IMR-90 (cell line): ENCODE measurements at places on chromosomes 1 and 21. TPM values are rescaled to one million over a fixed set of nuclear protein-coding genes. Genes with fewer than 3 reads are reported as not detected.

GRCh38 chr21:32770871-32771523 is 558 bp downstream of the PAXBP1 start:
- DNase-seq, result peak; percentile 56
- H3K4me1 ChIP-seq, result no peaks in the 10 kb centered on the region
- peak overlapping the region; percentile 88 for H3K27ac ChIP-seq

DNA sequence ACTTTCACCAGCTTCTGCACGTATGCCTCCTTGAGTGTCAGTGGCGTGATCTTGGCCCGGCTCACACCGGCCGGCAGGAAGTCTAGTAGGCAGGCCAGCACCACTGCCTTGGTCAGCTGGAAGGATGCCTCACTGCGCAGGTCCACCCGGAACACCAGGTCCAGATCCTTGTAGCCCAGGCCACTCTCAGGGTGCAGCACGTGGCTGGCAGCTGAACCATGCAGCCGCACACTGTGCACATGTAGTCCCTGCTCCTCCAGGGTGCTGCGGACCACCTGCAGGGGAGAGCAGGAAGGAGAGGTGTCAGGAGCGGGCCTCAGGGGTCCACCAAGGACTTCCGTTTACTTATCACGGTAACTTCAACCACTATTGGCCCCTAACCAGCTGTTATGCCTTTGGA is 6.0 kb downstream of the TENT5B start:
- peaks cover 43% of the 10 kb centered on the region for H3K4me1 ChIP-seq
- no peak for DNase-seq
- peaks cover 3% of the 10 kb centered on the region; the same call in 1 of the 2 replicates for H3K36me3 ChIP-seq
- H3K27ac ChIP-seq, result no peak overlapping the region

GRCh38 chr1:46166521-46167462 is 8.1 kb upstream of the TSPAN1 start:
- H3K4me1 ChIP-seq, result no peaks in the 10 kb centered on the region
- peaks cover 34% of the 10 kb centered on the region for H3K27me3 ChIP-seq
- H3K4me3 ChIP-seq, result peak overlapping the region; percentile 38
- no peak overlapping the region for H3K27ac ChIP-seq

DNA sequence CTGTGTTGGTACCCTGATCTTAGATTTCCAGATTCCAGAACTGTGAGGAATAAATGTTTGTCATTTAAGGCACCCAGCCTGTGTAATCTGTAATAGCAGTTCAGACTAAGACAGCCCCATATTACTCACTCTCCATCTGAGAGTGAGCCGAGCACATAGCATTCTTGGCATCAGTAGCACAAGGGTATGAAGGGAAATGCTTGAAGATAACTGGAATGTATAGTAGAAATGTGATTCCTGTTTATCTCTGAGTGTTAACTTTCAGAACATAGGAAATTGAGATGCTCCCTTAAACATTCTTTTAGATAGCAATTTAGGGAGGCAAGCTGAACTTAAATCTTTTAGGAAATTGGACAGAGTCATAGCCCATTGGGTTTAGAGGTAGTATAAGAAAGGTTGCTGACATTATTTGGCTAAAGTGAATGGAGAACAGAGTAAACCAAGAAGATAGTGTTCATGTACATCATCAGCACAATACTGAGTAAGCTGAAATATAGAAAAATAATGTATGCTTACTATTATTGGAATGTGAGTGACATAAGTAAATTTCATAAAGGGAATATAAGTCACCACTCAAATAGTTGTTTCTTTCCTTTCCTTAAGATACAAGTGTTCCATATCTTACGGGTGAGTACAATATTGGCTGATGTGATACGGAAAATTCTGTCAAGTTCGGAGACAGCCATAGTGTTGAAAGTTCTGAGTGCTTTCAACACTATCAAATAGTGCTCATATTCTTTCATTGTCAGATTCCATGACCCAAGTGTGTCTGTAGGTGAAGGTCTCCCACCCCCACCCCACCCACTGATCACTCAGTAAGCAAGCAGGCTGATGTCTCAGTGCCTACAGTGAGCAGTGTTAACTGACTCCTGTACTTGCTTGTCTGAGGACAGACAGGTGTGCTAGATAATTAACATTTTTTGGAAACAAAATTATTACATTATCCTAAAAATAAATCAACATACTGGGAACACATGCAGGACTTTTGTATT is 73.7 kb downstream of the LRRC8D start:
- no peak overlapping the region for H3K4me3 ChIP-seq
- H3K27me3 ChIP-seq, result no peaks in the 10 kb centered on the region
- H3K36me3 ChIP-seq, result no peaks in the 10 kb centered on the region; the same call in 1 of the 2 replicates
- H3K27ac ChIP-seq, result peak overlapping the region; percentile 77

DNA sequence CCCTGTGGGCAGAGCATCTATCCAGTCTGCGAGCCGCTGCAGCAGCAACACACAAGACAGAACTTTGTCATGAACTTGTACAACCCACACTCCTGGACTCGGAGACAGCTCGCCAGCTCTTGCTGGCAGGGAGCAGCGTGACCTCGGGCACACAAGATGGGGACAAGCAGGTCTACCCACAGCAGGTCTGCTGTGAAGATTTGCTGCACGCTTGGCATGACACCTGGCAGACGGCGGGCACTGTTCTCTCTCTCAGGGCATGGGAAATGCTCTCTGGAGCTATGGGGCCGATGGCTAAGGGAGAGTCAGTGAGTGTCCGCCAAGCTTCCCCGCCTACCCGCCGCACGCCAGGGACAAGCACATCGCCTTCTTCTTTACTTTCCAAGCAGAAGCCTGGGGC is 90.0 kb downstream of the STUM start:
- no peak overlapping the region for H3K27ac ChIP-seq
- peaks cover 8% of the 10 kb centered on the region for H3K4me1 ChIP-seq
- no peak for DNase-seq
- H3K4me3 ChIP-seq, result no peak overlapping the region
- no peaks in the 10 kb centered on the region for H3K27me3 ChIP-seq

DNA sequence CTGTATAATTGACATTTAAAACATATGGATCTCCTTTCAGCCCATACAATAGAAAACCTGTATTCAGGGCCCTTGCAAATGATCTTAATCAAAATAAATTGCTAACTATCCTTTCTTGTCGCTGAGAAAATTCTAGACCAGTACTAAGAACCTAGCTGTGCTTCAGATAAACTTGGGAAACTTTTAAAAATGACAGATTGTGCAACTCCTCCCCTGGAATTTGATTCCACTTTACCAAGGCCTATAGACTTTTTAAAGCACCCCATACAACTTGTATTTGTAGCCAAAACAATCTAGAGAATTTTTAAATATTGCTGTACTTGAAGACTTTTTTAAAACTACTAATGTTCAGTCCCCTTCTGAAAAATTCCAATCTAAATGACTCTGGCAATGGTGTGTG is 51.6 kb downstream of the ZNF644 start:
- 0 out of 2 replicates have a peak, but pooled peaks cover 2% of the 10 kb centered on the region for H3K4me1 ChIP-seq
- no peak overlapping the region for H3K27ac ChIP-seq
- H3K36me3 ChIP-seq, result no peaks in the 10 kb centered on the region
- H3K27me3 ChIP-seq, result no peaks in the 10 kb centered on the region
- H3K4me3 ChIP-seq, result no peak overlapping the region

DNA sequence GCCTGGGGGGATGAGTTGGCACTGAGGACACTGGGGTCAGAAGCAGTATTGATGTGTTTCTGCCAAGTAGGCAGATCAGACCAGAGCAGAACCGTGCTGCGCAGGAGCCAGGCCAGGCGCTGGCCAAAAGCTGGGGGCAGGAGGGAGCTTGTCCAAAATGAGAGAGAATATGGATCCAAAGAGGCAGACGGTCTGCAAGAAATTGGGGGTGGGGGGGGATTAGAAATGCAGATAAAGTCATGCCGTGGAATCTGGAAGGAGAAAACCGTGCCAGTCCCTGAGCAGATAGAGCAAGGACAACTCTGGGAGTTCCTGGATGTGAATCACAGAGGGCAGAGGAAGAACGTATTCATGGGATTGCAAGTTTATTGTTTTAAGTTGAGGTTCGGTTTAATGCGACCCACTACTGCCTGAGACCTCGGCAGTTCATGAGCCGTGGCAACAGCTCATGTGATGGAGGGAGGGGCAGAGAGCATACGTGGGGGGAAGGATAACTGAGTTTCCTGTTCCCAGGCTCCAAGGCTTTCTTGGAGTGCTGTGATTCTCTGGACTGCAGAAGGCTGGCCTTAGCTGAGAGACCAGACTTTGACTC is 224.0 kb downstream of the FGGY start:
- DNase-seq, result peak; percentile 97
- H3K36me3 ChIP-seq, result no peaks in the 10 kb centered on the region
- H3K4me3 ChIP-seq, result no peak overlapping the region
- H3K27me3 ChIP-seq, result no peaks in the 10 kb centered on the region

- no peak overlapping the region for H3K27ac ChIP-seq
- H3K27me3 ChIP-seq, result no peaks in the 10 kb centered on the region
- no peak overlapping the region for H3K4me3 ChIP-seq
- no peak for DNase-seq
Measured at GRCh38 chr1:165575468-165576099, 31.8 kb downstream of the LRRC52 start.

GRCh38 chr1:3902571-3903091 is 2.6 kb upstream of the C1orf174 start:
- no peak overlapping the region for H3K27ac ChIP-seq
- no peaks in the 10 kb centered on the region for H3K27me3 ChIP-seq
- H3K4me3 ChIP-seq, result no peak overlapping the region
- no peaks in the 10 kb centered on the region for H3K4me1 ChIP-seq
- H3K36me3 ChIP-seq, result no peaks in the 10 kb centered on the region
- no peak for DNase-seq

DNA sequence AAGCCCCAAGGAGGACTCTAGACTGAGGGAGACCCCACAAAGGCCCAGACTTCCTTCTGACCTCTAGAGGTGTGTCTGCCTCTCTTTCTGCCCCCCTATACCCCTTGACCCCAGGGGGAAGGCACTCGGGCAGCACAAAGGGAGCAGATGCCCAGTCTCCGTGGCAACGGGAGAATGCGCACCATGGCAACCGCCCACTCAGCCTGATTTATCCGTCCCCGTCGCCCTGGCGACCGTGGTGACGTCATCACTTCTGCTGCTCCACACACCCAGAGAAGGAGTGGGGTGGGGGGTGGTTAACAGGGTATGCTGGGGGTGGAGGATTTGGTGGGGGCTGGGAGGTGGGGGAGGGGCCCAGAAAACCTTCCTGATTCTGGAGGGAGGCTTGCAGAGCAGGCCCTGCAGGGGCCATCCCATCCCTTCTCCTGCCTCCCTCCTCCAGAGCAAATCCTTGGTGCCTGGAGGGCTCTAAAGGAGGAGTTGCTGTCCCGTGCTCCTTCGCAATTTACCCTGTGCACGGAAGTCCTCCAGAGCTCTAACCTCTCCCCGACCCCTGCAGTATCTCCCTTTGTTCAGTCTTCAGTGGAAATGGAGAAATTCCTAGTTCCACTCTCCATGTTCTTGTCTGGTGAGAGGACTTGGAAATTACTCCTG is 6.3 kb downstream of the CELF3 start:
- H3K27me3 ChIP-seq, result peaks cover 47% of the 10 kb centered on the region
- no peaks in the 10 kb centered on the region for H3K4me1 ChIP-seq
- H3K36me3 ChIP-seq, result no peaks in the 10 kb centered on the region
- H3K27ac ChIP-seq, result no peak overlapping the region
- DNase-seq, result peak; percentile 55

DNA sequence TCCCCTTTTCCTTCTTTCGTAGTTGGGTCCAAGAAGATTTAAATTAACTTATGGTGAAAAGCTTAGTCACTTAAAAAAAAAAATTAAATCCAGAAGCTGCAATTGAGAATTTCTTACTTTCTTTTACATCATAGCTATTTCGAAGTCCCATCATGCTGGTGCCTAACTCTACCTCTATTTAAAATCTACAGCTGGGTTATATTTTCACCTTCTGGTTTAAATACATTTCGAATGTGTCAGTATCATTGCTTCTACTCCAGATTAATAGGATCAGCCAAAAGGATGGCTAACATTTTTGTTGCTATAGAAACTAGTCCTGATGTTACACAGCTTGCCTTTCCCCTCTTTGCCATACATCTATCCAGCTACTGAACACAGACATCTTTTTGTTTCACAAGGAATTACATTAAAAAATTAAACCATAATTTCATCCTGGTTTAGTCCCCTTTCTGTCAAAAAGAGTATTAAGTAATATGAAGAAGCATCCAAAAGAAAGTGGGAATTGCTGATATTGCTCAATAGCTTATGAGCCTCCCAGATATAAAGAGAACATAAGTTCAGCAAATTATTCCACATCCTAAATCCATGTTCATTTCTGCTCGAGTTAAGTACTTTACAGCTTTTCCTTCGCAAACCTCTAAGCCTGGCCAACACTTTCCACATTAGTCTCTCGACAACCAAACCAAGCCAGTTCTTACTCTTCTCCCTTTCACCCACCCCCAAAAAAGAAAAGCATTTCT is 396.7 kb upstream of the DAB1 start:
- H3K4me3 ChIP-seq, result no peak overlapping the region
- H3K4me1 ChIP-seq, result no peaks in the 10 kb centered on the region
- no peaks in the 10 kb centered on the region for H3K27me3 ChIP-seq
- DNase-seq, result no peak

- no peak for DNase-seq
- H3K27me3 ChIP-seq, result no peaks in the 10 kb centered on the region
- H3K27ac ChIP-seq, result no peak overlapping the region
- no peak overlapping the region for H3K4me3 ChIP-seq
Measured at GRCh38 chr1:29256394-29256793, 20.1 kb downstream of the PTPRU start.

DNA sequence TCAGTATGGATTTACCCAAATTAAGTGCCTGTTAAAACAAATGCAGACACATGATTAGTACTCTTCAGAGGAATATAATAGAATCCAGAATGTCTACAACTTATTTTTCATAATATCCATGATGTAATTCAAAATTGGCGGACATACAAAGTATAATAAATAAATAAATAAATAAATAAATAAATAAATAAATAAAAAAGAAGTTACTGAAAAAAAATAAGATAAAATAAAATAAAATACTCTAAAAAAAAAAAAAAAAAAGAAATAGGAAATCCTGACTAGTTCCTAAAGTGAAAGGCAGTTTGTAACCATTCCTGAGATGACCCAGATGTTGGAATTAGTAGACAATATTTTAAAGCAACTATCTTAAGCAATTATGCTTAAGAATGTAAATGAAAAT is 219.0 kb upstream of the SPAG17 start:
- H3K4me1 ChIP-seq, result no peaks in the 10 kb centered on the region
- H3K4me3 ChIP-seq, result no peak overlapping the region
- DNase-seq, result no peak

- DNase-seq, result no peak
- H3K27ac ChIP-seq, result no peak overlapping the region
- H3K4me1 ChIP-seq, result no peaks in the 10 kb centered on the region
Measured at GRCh38 chr1:153032073-153032472, 1.1 kb downstream of the SPRR1B start.

GRCh38 chr1:43298055-43298454 is 2.7 kb upstream of the TIE1 start:
- DNase-seq, result no peak
- H3K36me3 ChIP-seq, result no peaks in the 10 kb centered on the region
- H3K27me3 ChIP-seq, result no peaks in the 10 kb centered on the region
- no peak overlapping the region for H3K4me3 ChIP-seq

TMEM240 gene
- polyA plus RNA-seq, result 7.6 and 10.2 TPM in 2 replicates

SIM2 gene
- polyA plus RNA-seq, result 7.5 and 7.9 TPM in 2 replicates

FAM43B gene
- 0.05 and 0.09 TPM in 2 replicates for polyA plus RNA-seq

NOTCH2NLA gene
- polyA plus RNA-seq, result 23.6 and 24.8 TPM in 2 replicates

RBP7 gene
- 0.17 and 0.29 TPM in 2 replicates for polyA plus RNA-seq

TTC24 gene
- polyA plus RNA-seq, result not detected in 2 replicates

MNDA gene
- not detected in 2 replicates for polyA plus RNA-seq

ACTL8 gene
- 0.07 and 0.09 TPM in 2 replicates for polyA plus RNA-seq
